Stimulated activated CD8-positive, alpha-beta memory T cell treated with anti-CD3 and anti-CD28 coated beads, Interleukin-4, amount 100 ng/mL, for 4 hours (primary cell): ENCODE measurements at places on chromosomes 5 and 9.

DNA sequence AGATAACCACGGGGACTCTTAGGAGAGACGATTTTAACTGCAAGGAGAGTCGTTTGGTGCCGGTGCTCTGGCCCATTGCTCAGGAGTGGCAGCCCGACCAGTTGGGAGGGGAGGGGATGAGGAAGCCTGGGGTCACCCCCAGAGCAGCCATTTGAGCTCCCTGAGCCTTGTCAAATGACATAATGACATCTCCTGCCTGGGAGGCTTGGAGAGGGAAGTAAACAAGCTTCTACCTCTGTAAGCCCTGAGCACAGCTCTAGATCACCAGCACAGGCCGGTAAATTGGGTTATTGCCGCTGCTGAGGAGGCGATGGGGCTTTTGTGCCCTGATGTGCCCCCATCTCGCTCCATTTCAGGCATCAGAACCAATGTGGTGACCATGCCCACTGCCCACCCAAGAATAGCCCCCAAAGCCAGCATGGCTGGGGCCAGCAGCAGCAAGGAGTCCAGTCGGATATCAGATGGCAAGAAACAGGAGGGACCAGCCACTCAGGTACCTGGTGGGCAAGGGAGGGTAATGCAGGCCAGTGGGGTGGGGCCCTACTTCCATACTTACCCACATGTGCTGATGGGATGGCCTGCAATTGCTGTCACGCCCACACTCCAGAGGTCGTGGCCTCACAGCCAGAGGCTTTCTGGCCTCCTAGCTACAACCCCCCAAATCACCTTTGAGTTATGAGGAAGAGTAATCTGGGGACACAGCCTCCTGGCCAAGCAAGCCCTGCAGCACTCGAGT lies 23.0 kb downstream of the CD74 start:
- no peak for DNase-seq

DNA sequence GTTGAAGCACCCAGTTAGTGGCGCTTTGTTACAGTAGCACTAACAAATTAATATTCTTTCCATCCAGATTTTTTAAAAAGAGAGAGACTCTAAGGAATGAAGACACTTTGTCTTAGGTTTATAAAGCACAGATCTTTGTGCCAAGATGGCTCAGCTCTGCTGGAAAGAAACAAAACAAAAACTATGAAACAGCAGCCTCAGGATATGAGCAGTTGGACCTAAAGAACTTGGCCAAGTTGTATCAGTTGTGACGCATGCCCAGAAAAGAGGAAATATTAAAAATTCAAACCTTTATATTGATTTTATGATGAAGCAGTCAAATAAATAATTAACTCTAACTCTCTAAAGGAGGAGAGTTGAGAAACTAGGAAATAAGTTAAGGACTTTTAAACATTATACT lies 427.2 kb downstream of the SPOCK1 start:
- DNase-seq: no peak

DNA sequence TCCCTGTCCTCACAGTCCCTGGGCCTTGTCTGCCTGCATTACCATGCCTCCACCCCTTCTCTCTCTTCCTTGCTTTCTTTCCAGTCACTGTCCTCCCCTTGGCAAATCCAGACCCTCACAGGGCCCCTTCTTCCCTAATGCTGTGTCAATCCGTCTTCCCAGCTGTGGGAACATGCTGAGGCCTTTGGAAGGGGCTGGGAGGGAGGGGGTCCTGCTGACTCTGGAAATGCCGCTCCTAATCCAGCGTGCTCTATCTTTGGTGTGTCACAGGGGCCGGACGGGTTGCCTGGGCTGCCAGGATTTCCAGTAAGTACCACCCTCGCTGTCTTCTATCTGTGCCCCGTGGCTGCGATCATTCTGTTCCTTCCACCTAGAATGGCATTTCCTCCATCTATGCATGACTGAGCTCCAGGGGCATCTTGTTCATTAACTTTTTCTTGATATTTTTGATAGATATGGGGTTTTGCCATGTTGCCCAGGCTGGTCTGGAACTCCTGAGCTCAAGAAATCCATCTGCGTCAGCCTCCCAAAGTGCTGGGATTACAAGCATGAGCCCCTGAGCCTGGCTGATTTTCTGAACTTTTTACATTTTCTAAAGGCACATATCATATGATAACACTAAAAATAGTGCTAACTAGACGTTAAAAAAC lies 64.5 kb upstream of the TGFBR1 start:
- no peak for DNase-seq

GRCh38 chr5:6601271-6601670 lies 31.6 kb downstream of the NSUN2 start:
- no peak for DNase-seq

DNA sequence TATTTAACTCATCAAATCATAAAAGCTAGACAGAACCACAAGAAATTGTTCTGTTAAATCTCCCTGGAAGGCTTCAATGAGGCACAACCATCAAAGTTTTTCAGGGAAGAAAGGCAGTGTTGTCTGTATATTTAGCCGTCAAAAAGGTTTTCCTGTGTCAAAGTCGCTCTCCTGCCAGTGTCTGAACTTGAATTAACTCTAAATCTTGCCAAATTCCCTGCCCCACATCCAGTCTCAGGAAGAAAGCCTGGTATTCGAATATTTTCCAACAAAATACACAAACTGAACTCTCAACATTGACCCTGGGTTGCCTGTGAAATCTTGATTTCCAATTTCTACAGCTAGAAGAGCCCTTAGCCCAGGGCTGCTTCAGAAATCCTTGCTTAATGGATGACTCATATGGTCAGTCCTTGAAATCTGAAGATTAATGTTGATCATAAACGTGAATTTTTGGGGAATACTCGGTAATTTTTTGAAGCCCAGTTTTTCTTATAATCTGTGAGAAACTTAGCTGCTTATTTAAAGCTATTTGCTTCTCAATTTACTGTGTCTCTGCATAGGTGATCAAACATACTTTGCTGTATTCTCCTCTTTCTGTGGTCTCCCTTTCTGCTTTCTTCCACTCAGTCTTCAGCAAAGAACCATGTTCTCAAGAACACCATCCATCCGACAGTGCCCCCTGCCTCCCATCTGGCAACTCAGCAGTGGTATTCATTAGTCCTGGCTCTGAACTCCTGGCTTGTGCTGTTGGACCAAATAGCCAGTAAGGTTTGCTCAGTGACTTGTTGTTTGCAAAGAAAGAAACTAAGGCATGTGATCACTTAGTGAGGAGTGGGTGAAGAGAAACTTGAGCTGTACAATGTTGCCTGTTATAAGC lies 58.9 kb downstream of the NREP start:
- no peak for DNase-seq

DNA sequence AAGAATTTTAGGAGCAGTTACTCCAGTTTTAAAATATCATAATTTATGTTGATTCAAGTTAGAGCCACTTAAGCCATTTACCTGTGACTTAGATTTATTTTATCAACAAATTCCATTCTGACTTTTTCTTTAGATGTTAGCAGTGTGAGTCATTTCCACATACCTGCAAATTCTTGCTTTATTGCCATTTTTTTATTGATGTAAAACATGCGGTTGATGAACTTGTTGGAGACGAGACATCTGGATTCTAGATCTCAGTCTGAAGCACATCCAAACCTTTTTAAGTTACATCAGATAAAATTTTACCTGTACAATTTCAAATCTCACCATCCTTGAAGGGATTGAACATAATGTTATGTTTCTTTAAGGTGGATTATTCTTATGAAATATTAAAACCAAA lies 240.9 kb downstream of the IRX1 start:
- no peak for DNase-seq

- DNase-seq: no peak
Measured at GRCh38 chr5:173016598-173017046, 33.1 kb downstream of the ATP6V0E1 start.

- no peak for DNase-seq
Measured at GRCh38 chr5:159310511-159310910, 19.8 kb downstream of the IL12B start.

DNA sequence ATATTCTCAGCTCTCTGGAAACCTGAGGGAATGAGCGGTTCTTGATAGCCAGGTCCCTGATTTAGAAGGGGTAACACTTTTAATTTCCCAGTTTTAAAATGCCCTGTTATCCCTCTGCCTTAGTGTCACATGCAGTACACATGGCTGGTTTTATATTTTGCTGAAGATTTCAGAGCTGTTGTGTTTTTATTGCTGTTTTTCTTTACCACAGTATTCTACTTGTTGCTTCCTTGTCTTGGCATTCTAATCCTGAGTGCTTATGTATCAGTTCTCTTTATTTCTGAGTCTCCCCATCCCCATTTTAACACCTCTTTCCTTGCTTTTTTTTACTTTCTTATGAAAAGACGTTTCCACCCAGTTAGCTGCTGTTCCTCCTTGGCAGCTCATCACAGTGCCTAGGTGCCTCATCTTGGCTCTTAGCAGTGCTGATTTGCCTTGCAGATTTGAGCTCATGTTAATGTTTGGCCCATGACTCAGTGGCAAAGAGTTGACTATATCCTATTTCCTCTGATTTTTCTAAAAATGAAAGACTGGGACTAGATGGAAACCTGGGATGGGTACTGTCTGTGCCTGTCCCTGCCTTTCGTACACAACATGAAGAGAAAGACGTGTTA lies 3.7 kb downstream of the MTRR start:
- DNase-seq: no peak

- no peak for DNase-seq
Measured at GRCh38 chr9:132443951-132444607, 34.1 kb downstream of the CFAP77 start.

GRCh38 chr9:117461386-117461785 lies 46.5 kb upstream of the ASTN2 start:
- DNase-seq: no peak

GRCh38 chr5:118952992-118953651 lies 35.2 kb downstream of the DTWD2 start:
- no peak for DNase-seq
